ENCODE measurements at places on chromosomes 3 and 15. TPM values are rescaled to one million over a fixed set of nuclear protein-coding genes. Genes with fewer than 3 reads are reported as not detected.

GRCh38 chr3:94875149-94875548, 812.3 kb downstream of the NSUN3 start:
- H3K27ac ChIP-seq: no peak overlapping the region
- H3K27me3 ChIP-seq: no peaks in the 10 kb centered on the region
- H3K4me3 ChIP-seq: no peak overlapping the region

DNA sequence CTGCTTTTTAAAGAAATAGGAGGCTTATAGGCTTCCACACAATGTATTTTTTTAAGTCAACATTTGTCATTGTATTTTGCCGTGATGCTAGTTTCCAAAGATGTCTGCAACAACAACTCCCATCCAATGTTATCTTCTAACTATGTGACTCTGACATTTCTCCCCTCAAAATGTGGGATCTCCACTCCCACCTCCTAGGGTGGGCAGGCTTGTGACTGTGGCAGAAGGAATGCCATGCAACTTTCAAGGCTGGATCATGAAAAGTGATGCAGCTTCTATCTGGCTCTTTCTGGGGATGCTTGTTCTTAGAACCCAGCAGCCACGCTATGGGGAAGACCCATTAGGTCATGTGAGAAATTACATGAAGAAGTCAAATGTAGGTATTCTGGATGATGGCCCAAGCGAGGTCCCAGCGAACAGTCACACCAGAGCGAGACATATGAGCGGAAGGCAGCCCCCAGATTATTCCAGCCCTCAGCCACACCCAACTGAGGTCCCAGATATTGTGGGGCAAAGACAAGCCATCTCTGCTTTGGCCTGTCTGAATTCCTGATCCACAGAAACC, 124.3 kb downstream of the BDH1 start:
- peaks cover 10% of the 10 kb centered on the region for H3K27me3 ChIP-seq
- H3K4me1 ChIP-seq: peaks cover 2% of the 10 kb centered on the region
- H3K36me3 ChIP-seq: no peaks in the 10 kb centered on the region
- no peak overlapping the region for H3K27ac ChIP-seq
- H3K4me3 ChIP-seq: no peak overlapping the region

The SEMA5B gene
- not detected for total RNA-seq

GRCh38 chr3:45497963-45498362, 96.6 kb upstream of the LIMD1 start:
- H3K4me3 ChIP-seq: no peak overlapping the region
- H3K27me3 ChIP-seq: no peaks in the 10 kb centered on the region
- no peaks in the 10 kb centered on the region for H3K4me1 ChIP-seq
- peaks cover 1% of the 10 kb centered on the region for H3K36me3 ChIP-seq

DNA sequence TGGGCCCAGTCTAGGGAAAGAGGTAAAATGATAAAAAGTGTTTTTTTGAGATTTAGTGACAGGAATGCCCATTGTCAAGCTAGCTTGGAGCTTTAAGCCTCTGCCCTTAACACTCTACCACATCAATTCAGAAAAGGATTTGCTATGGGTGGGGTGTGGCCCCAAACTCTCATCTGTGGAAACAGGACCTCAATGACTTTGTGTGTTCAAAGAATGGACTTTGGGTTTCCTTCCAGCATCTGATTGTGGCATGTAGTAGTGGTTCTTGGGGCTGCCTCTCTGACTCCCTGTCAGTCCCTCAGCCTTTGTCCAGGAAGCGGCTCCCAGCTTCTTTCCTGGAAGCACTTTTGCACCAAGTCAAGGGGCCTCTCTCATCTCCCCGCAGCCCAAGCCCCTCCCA, 56.1 kb downstream of the CCNL1 start:
- H3K27me3 ChIP-seq: no peaks in the 10 kb centered on the region
- H3K4me1 ChIP-seq: peaks cover 4% of the 10 kb centered on the region
- H3K4me3 ChIP-seq: no peak overlapping the region
- H3K36me3 ChIP-seq: no peaks in the 10 kb centered on the region
- H3K27ac ChIP-seq: no peak overlapping the region
